GM23338 (cell line): ENCODE measurements at places on chromosomes 13 and 19.

- H3K4me3 ChIP-seq, result no peak overlapping the region
- H3K4me1 ChIP-seq, result peaks cover 4% of the 10 kb centered on the region; the same call in 1 of the 2 replicates
- no peaks in the 10 kb centered on the region for H3K27me3 ChIP-seq
- no peak overlapping the region for H3K27ac ChIP-seq
- DNase-seq, result no peak
Measured at GRCh38 chr13:98675837-98676236, 76.6 kb downstream of the SLC15A1 start.

GRCh38 chr13:23716401-23716800, 146.2 kb downstream of the TNFRSF19 start:
- no peaks in the 10 kb centered on the region for H3K27me3 ChIP-seq
- DNase-seq, result no peak
- H3K36me3 ChIP-seq, result no peaks in the 10 kb centered on the region

DNA sequence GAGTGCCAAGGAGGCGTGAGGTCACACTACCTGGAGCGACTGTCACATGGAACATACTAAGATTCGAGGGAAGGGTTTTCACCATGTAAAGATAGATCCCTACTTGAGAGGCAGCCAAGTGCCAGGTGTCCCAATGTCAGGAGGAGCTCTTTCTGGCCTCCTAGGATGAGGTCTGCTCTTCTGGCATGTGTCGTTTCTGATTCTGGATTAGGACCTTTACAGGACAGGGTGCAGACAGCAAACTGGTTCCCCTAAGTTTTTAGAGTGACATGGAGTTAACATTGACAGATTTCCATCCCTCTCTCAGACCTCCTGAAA, 75.3 kb downstream of the ZNF536 start:
- H3K4me1 ChIP-seq, result peaks cover 33% of the 10 kb centered on the region
- no peak for DNase-seq
- H3K27ac ChIP-seq, result no peak overlapping the region
- H3K36me3 ChIP-seq, result no peaks in the 10 kb centered on the region

DNA sequence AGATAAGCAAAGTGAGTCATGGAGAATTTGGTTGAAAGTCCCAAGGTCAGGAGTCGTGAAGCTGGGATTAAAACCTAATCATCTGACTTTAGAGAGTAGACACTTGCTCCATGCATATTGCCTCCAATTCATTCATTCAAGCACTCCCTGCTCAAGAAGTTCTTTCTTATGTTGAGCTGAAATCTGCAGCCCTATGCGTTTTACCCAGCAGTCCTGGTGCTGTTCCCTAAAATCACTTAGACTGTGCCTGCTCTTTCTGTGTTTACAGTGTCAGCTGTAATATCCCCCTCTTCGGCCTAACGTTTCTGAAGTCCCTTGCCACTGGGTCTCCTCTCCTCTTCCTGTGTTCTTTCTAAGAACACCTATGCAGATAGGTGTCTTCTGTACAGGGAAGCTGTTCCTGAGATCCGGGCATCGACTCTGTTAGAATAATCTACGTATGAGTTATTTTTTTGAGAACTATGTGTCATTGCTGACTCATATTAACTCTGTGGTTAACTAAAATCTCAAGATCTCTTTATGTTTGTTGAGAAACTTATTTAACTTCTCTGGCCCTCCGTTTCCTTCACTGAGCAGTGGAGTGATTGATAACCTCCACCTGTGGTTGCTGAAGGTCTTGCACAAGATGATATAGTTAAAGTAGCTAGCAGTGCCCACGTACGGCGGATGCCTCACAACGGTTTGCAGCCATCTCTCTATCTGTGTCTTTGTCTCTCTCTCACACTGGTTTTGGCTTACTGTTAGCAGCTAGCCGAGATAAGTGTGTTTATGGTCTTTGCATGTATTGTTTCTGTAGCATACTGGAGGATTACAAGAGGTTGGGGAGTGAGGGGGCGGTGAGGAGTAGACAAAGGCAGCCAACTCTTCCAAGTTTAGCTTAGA, 4.7 kb downstream of the ALOX5AP start:
- H3K4me1 ChIP-seq, result peaks cover 4% of the 10 kb centered on the region; the same call in 1 of the 2 replicates
- no peaks in the 10 kb centered on the region for H3K36me3 ChIP-seq
- DNase-seq, result no peak
- H3K27ac ChIP-seq, result no peak overlapping the region

- no peak overlapping the region for H3K27ac ChIP-seq
- H3K36me3 ChIP-seq, result peaks cover 62% of the 10 kb centered on the region
- H3K27me3 ChIP-seq, result no peaks in the 10 kb centered on the region
- H3K4me1 ChIP-seq, result no peaks in the 10 kb centered on the region
Measured at GRCh38 chr19:15358918-15359317, 20.7 kb downstream of the AKAP8 start.

- H3K27ac ChIP-seq, result no peak overlapping the region
- no peaks in the 10 kb centered on the region for H3K27me3 ChIP-seq
- no peak overlapping the region for H3K4me3 ChIP-seq
- no peaks in the 10 kb centered on the region; the same call in 1 of the 2 replicates for H3K36me3 ChIP-seq
- no peaks in the 10 kb centered on the region for H3K4me1 ChIP-seq
Measured at GRCh38 chr19:23999821-24000610, 85.3 kb downstream of the ZNF726 start.

DNA sequence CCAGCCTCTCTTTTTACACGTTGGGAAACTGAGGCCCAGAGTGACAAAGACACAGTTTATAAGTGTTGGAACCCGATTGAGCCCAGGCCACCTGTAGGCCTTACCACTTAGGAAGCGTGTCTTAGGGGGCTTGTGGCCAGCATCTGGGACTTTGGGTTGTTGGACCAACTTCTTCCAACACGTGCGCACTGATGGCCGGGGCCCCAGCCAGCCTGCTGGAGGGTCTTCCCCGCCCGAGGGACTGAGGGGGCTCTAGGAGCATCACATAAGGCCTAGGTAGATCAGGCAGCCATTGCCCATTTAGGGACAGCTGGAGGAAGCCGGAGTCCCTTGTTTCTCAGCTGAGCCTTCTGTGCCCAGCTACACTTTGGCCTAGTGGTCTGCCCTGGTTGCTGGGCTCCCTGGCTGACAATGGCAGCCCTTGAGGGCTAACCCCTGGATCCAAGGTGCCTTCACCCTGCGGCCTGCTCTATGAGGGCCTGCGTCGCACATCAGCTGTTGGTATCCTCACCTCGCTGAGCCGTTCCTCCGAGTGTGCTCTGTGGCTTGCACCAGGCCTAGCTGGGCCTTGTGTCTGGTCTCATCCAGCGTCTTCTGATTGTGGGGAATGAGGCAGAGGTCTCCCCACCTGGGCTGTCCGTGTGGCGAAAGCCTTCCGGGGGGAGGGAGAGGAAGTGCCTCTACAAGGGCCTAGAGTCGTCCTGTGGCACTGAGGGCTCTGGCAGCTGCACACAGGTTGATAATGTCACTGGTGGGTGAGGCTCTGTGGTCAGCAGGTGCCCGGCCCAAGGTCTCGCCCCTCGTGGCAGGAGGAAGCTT, 1.2 kb downstream of the RAB11B start:
- H3K4me3 ChIP-seq, result peak overlapping the region; percentile 50
- no peaks in the 10 kb centered on the region for H3K27me3 ChIP-seq

- peak; percentile 52 for DNase-seq
- peak overlapping the region; percentile 71 for H3K4me3 ChIP-seq
- H3K27ac ChIP-seq, result no peak overlapping the region
Measured at GRCh38 chr19:58304748-58305064, 471 bp upstream of the ERVK3-1 start.

DNA sequence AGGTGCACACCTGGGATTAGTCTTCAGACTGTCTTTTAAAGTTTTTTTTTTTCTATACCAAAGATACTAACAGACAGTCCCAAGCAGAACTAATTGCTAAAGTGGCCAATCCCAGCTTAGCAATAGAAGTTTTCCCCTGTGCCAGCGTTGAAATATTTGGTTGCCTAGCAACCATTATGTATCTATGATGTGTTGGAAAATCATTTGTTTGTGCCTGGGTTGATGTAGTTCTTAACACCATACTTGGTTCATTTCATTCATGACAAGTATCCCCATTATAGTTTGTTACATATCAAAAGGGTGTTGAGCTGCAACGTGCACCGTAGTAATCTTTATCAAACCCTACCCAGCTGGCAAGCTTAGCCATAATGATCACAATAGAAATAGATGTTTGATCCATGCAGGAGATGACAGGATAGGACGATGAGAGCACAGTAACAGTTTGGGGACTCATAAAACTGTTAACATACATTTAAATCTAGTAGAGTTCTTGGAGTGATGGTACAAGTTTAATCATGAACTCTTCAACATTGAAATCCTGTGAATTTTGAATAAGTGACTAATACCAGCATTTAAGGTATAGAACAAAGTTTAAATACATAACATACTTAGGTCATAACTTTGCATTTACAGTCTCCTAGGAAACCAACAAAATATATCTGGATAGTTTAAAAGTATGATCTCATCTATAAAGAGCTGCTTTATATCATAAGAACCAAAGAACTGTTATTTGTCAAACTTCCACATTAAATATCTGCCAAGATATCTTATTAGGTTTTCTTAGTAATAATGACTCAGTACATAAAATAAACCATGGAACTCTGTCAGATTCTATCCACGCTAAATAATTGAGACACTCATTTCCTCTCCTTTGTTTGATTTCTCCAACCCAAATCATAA, 73.4 kb downstream of the MBNL2 start:
- H3K27ac ChIP-seq, result no peak overlapping the region
- no peaks in the 10 kb centered on the region for H3K27me3 ChIP-seq
- H3K36me3 ChIP-seq, result no peaks in the 10 kb centered on the region
- H3K4me3 ChIP-seq, result no peak overlapping the region
- no peak for DNase-seq

DNA sequence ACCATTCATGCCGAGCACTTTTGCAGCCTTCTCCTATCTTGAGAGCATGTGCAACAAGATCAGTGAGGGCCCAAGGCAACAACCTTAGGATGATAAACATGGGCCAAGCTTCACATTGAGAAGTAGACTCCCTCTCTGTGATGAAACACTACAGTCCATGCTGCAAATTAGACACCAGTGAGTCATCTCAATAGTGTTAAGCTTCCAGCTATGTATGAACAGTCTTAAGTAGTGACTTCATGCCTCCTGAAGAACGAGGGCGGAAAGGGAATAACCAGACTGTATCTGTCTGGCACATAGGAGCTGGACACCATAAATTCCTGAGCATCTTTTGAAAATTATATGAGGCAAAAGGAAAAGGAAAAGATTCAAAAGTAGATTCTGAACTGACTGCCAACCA, 309.9 kb upstream of the SLITRK1 start:
- DNase-seq, result no peak
- no peaks in the 10 kb centered on the region for H3K4me1 ChIP-seq
- H3K4me3 ChIP-seq, result no peak overlapping the region
- no peak overlapping the region for H3K27ac ChIP-seq

- no peaks in the 10 kb centered on the region for H3K4me1 ChIP-seq
- peaks cover 16% of the 10 kb centered on the region for H3K36me3 ChIP-seq
- DNase-seq, result no peak
Measured at GRCh38 chr19:7983995-7984837, 21.2 kb downstream of the ELAVL1 start.

- no peaks in the 10 kb centered on the region for H3K27me3 ChIP-seq
- no peak overlapping the region for H3K27ac ChIP-seq
- H3K4me1 ChIP-seq, result peaks cover 10% of the 10 kb centered on the region; the same call in 1 of the 2 replicates
- H3K4me3 ChIP-seq, result no peak overlapping the region
Measured at GRCh38 chr13:96710166-96710862, 284.0 kb downstream of the OXGR1 start.

DNA sequence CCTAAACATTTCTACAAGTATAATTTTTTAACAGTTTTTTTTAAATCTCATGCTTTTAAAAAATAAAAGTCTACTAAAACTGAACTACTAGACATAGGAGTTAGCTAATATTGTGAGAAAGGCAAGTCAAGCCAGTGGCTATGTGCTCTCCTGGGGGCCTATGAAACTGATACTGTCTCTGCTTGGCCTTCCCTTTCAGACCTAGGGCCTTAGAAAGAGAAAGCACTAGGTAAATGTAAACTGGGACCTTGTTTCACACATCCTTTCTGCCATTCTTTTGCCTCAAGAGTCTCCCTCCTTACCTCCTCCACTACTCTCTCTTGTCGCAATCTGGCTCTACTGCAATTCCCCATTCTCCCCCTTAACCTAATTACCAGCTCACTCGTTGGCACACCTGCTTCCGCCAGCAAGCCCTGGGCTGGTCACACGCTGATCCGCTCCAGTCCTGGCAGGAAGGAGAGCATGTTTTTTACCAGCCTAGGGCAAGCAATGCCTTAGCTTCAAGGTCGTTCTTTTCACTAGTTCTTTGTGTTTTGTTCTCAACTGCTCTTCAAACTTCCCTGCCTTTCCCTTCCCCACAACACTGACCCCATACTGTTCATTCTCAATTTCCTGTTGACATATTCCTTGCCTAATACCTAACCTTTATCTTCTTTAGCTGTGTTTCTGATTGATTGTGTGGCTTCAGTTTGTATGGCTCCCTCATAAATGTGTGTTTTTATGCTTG, 23.1 kb downstream of the TBC1D4 start:
- no peaks in the 10 kb centered on the region for H3K27me3 ChIP-seq
- peak overlapping the region; percentile 36 for H3K27ac ChIP-seq
- H3K4me1 ChIP-seq, result peaks cover 8% of the 10 kb centered on the region; the same call in 1 of the 2 replicates
- peak; percentile 40 for DNase-seq

GRCh38 chr13:45809801-45810394, 41.7 kb downstream of the SIAH3 start:
- no peak overlapping the region for H3K4me3 ChIP-seq
- DNase-seq, result no peak
- H3K36me3 ChIP-seq, result no peaks in the 10 kb centered on the region
- H3K4me1 ChIP-seq, result no peaks in the 10 kb centered on the region
- no peak overlapping the region for H3K27ac ChIP-seq
- no peaks in the 10 kb centered on the region for H3K27me3 ChIP-seq

DNA sequence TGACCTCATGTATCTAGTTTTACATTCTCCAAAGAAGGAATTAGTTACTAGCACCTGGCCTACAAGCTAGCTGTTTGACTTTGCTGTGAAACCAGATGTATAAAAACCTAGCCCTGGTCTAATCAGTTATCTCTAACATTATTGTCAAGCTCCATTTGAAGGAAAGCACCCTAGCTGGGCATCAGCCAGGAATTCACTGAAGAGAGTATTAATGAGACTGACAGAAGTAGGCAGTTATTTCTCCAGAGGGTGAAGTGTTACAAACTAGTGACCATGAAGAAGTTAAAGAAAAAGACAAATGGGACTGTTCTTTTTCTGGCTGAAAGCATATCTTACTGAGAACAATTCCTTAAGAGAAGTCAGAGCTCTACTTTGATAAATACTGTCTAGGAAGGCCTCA, 2529.3 kb upstream of the PCDH20 start:
- no peaks in the 10 kb centered on the region for H3K36me3 ChIP-seq
- H3K27me3 ChIP-seq, result no peaks in the 10 kb centered on the region
- no peak overlapping the region for H3K27ac ChIP-seq
- H3K4me1 ChIP-seq, result no peaks in the 10 kb centered on the region

- DNase-seq, result peak; percentile 72
- H3K27ac ChIP-seq, result no peak overlapping the region
- peaks cover 19% of the 10 kb centered on the region; the same call in 1 of the 2 replicates for H3K4me1 ChIP-seq
- H3K4me3 ChIP-seq, result peak overlapping the region; percentile 64
Measured at GRCh38 chr19:49020342-49020741, 3.5 kb upstream of the LHB start.

- H3K4me3 ChIP-seq, result no peak overlapping the region
- no peaks in the 10 kb centered on the region for H3K27me3 ChIP-seq
- H3K4me1 ChIP-seq, result peaks cover 5% of the 10 kb centered on the region; the same call in 1 of the 2 replicates
- DNase-seq, result no peak
- no peak overlapping the region for H3K27ac ChIP-seq
Measured at GRCh38 chr13:70938462-70938861, 830.2 kb upstream of the KLHL1 start.

GRCh38 chr13:98345107-98345935, 168.3 kb upstream of the RNF113B start:
- no peak for DNase-seq
- H3K27ac ChIP-seq, result peak overlapping the region; percentile 50; the same call in 1 of the 2 replicates
- no peaks in the 10 kb centered on the region for H3K27me3 ChIP-seq
- H3K36me3 ChIP-seq, result no peaks in the 10 kb centered on the region
- H3K4me3 ChIP-seq, result no peak overlapping the region
- H3K4me1 ChIP-seq, result no peaks in the 10 kb centered on the region

GRCh38 chr19:38735257-38735686, 9.0 kb downstream of the CAPN12 start:
- peak; percentile 84 for DNase-seq
- no peak overlapping the region for H3K27ac ChIP-seq
- peaks cover 3% of the 10 kb centered on the region for H3K36me3 ChIP-seq
- H3K4me3 ChIP-seq, result peak overlapping the region; percentile 69
